ENCODE measurements at places on chromosomes 1 and 21. TPM values are rescaled to one million over a fixed set of nuclear protein-coding genes. Genes with fewer than 3 reads are reported as not detected.
A peak's percentile ranks its signal among the peaks of the same experiment; 100 is the strongest.

GRCh38 chr1:230139315-230139714, 72.3 kb downstream of the GALNT2 start:
- no peak for DNase-seq

- no peak for DNase-seq
Measured at GRCh38 chr21:42654179-42654912, 925 bp downstream of the PDE9A start.

- DNase-seq: no peak
Measured at GRCh38 chr1:45629035-45629434, 5.2 kb upstream of the CCDC17 start.

DNA sequence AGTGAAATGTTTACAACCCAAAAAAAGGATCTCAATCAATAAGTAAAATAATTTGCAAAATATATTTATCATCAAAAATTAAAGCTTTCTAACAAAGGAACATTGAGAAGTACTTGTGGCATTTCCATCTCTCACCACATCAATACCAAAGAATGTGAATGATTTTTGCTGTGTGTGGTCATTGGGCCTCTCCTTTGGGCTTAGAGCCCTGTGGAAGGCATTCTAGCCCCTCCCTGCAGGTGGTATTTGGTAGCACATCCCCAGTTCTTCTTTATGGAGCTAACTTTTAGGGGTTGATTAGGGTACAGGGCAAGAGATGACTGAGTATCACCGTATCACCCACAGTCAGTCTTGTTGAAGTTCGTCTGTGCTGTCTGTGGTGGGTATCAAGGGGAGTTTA, 294.1 kb upstream of the SGIP1 start:
- no peak for DNase-seq

DNA sequence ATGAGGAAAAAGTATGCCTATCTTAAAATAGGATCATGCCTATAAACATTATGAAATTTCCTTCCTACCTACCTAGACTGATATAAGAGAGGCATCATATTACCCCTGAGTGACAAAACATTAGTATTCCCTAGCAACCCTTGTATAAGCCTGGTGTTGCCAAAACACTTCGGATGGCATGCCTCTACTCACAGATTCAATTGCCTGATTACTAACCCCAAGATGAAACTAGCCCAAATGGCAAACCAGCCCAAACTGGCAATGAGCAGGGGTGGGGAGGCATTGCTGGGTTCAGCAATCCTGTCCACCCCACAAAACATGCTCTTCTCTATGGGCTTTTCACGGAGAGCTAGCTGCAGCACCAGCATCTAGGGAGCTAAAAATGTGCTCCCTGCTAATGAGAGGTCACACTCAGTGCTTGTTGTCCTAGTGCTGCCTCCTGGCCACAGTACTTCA, 13.9 kb downstream of the PALMD start:
- no peak for DNase-seq

DNA sequence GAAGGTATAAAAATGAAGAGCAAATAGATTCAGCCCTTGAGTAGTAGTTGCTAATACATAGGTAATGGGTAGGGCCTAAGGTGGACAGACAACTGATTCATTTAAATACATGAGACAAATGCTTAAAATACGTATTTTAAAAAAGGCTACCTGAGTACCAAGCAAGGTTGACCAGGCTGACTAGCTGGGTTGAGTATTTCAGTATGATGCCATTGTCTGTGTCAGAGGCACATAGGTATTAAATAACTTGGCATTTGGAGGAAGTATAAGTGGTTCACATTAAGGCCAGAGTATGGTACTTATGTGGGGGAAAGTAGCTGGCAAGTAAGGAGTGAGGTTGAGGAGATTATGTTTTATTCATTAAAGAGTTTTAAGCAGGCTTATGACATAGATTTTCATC, 19.4 kb downstream of the NEK7 start:
- DNase-seq: no peak

GRCh38 chr1:28428012-28428411, 58.5 kb downstream of the PHACTR4 start:
- no peak for DNase-seq

- DNase-seq: no peak
Measured at GRCh38 chr1:51322417-51323101, 7.8 kb downstream of the TTC39A start.

GRCh38 chr1:30881319-30882181, 27.0 kb downstream of the SDC3 start:
- no peak for DNase-seq

DNA sequence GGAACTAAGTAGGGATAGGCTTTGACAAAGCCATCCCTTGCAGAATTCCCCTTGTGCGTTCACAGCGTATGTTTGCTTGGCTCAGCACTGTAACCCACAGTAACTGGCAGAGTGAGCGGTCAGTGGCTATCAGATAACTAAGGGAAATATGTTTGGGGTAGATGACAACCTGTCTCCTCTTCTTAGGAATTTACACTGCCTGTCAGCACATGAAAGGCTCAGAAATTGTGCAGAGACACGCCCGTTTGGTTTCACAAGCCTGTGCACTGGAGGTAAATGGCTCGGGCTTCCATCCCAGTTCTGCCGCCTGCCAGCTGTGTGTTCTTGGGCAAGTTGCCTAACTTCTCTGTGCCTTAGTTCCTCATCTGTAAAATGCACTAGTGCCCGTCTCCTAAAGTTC, 101.2 kb downstream of the PRDM2 start:
- DNase-seq: no peak

DNA sequence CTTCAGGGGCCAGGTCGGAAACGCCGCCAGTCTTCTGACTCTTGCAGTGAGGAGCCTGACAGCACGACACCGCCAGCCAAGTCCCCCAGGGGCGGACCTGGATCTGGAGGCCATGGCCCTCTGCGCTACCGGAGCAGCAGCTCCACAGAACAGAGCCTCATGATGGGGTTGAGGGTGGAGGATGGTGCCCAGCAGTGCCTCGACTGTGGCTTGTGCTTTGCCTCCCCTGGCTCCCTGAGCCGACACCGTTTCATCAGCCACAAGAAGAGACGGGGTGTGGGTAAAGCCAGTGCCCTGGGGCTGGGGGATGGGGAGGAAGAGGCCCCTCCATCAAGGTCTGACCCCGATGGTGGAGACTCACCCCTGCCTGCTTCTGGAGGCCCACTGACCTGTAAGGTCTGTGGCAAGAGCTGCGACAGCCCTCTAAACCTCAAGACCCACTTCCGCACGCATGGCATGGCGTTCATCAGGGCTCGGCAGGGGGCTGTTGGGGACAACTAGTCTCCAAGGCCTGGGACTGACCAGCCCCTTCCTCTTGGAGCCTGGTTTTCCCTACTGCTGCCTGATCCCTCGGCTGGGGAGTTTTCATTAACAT, 8.7 kb downstream of the ZNF687 start:
- DNase-seq: no peak

GRCh38 chr1:193614817-193615216, 428.4 kb upstream of the B3GALT2 start:
- DNase-seq: no peak

GRCh38 chr1:168490306-168490705, 53.5 kb downstream of the XCL2 start:
- DNase-seq: peak; percentile 70

GRCh38 chr1:54008876-54009275, 9.1 kb downstream of the LDLRAD1 start:
- DNase-seq: no peak

DNA sequence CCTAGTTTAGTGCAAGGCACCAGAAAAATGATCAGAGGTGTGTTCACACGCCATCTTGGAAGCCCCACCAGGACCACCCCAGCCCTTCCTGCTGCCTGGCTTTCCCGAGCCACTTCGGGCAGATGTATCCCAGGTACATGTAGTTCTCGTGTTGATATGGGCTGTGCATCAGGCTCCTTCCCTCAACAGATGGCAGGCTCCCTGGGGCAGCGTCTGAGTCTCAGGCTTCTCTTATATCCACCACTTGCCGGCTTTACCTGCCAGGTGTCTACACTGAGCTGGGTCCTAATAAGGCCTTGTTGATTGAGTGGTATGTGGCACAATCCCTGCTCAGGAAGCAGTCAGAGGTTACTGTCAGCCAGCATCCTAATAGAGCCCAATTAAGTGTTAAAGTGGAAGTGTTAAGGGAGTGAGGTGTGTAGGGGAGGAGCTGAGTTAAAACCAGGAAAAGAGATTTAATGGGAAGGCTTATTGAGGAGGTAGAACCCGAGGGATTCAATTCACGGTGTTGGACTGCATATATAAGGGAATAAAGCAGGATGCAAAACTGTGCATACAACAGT, 8.5 kb downstream of the GPA33 start:
- DNase-seq: no peak

- DNase-seq: peak; percentile 61
Measured at GRCh38 chr1:15918962-15919715, 56.8 kb downstream of the ZBTB17 start.

- DNase-seq: no peak
Measured at GRCh38 chr1:67097305-67097704, 37.5 kb downstream of the C1orf141 start.

DNA sequence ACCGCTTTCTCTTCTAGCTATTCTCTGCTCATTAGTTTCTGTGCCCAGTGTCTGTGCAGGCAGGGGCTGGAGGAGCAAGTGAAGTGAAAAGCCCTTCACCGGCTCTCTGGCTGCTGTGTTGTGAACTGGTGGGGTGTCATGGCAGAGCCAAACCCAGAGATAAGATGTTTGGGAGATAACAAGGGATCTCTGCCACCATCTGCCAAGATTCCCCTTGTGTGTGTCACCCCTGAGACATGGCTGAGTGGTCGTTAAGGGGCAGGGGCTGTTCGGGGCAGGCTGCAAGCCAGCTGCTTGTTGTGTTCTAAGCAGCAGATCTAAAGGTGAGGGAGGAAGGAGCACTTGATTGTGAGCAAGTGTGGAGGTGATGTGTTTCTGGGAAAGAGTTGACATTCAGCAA, 24.5 kb downstream of the CNIH3 start:
- no peak for DNase-seq

GRCh38 chr1:229908689-229909088, 158.3 kb upstream of the GALNT2 start:
- DNase-seq: no peak

GRCh38 chr1:167122121-167122480, 28.2 kb downstream of the STYXL2 start:
- no peak for DNase-seq

DNA sequence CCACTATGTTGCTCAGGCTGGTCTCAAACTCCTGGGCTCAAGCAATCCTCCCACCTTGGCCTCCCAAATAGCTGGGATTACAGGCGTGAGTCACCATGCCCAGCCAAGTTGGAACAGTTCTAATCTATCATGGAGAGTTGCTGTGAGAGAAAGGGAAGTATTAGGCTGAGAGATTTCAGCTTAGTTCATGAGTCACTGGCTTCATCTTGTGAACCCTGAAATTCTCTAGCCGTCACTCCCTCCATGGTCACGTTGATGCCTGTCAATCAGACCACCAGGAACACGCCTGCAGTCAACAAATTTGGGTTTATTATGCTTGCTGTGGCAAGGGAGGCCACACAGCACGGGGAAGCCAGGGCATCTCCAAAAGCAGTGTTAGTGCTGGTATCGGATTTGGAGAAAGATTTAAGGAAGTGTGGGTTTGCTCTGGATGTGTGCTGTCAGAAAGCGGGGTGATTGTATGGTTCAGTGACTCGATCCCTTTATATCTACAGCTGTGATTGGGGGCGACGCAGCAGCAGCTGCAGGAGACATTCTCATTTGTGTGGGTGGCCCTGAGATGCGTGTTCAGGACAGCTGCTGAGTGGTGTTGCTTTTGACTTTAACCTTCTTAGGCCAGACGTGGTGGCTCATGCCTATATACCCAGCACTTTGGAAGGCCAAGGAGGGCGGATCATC, 18.7 kb downstream of the UQCRHL start:
- DNase-seq: no peak

- no peak for DNase-seq
Measured at GRCh38 chr1:11109047-11109760, 9.5 kb upstream of the EXOSC10 start.

DNA sequence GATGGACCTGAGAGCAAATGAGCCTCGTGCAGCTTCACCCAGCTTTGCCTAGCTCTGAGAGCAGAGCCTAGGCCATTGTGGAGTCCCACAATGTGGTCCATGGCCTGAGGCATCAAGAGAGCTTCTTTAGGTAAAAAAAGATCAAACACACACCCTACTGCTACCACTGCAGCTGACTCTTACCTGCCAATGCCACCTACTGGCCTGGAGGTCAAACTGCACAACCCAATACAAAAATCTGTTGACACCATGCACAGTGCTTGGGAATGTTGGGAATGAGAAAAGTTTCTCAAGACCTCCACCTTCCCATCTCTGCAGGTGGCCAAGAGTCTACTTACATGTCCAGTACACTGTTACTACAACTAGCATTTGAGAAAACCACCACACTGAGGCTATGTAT, 60.6 kb downstream of the UCHL5 start:
- DNase-seq: no peak

DNA sequence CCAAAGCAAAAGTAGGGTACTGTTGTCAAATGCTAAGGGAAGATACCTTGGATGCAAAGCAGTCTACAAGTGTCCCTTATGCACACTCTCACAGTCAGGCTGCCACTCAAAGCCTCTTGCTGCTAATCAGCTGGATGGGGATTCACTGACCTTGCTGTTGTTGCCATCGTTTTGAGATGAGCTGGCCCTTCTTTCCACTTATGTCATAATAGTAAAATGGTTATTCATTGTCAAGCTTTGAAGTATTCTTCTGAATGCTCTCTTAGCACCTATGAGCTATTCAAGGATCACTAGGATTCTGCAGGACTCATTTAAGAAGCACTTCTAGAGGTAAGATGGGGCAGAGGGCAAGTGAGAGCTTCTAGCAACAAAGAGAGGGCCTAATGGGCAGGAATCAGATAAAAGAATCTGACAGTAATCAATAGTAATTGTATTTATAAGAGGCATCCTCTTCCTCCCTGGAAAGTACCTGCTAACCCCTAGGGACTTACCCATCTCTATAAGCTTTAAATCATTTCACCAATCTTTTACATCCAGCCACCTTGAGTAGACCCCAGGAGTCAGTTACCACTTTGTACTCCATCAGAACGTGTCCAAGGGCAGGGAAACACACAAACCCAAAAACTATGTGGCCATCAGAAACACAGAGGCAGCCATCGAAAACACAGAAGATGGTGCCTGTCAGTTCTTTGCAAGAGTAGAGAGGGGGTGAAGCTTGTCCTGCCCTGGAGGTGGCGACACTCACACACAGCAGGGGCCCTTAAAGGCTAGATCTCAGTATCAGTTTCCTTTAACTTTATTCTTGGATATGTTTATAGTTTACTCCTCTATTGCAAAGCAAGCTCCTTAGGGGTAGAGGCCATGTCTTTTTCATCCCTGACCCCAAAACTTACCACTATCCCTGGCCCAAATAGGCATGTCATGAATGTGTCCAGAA, 103.7 kb upstream of the NFIA start:
- DNase-seq: peak; percentile 45

DNA sequence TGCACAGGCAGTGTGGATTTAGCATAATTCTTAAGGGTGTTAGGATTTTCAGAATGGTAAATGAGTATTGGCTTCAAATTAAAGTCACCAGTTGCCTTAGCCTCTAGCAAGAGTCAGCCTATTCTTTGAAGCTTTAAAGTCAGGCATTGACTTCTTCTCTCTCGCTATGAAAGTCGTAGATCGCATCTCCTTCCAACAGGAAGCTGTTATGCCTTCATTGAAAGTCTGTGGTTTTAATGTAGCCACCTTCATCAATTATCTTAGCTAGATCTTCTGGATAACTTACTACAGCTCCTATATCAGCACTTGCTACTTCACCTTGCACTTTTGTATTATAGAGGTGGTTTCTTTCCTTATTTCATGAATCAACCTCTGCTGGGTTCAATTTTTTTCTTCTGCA, 320.2 kb downstream of the PTPRC start:
- no peak for DNase-seq

GRCh38 chr21:44871576-44872269, 1.8 kb downstream of the PTTG1IP start:
- peak; percentile 30 for DNase-seq

The CTTNBP2NL gene
- 17.6 TPM for polyA plus RNA-seq

The TENT5C gene
- polyA plus RNA-seq: 4.4 TPM

The HSPG2 gene
- polyA plus RNA-seq: 223 TPM

The TPTE gene
- not detected for polyA plus RNA-seq

The CHML gene
- 12.2 TPM for polyA plus RNA-seq

Data from muscle of back (tissue), 13 donors.